Activated CD8-positive, alpha-beta T cell treated with anti-CD3 and anti-CD28 coated beads for 36 hours (primary cell): ENCODE measurements at places on chromosomes 11 and 22. TPM values are rescaled to one million over a fixed set of nuclear protein-coding genes. Genes with fewer than 3 reads are reported as not detected.

Gene APOL4
- total RNA-seq: 0.18 TPM

Gene MPPED2
- 0.63 TPM for total RNA-seq

Gene CD6
- 196 TPM for total RNA-seq

Gene DTX4
- 0.29 TPM for total RNA-seq

Gene OR52E6
- not detected for total RNA-seq
